NCI-H774 (cell line): ENCODE measurements at places on chromosomes 13 and 19.

- no peak for DNase-seq
Measured at GRCh38 chr13:32125751-32126150, 94.2 kb downstream of the FRY start.

GRCh38 chr19:9627856-9628255, 6.8 kb upstream of the ZNF561 start:
- DNase-seq = no peak

GRCh38 chr19:46821512-46822409, 28.9 kb downstream of the AP2S1 start:
- no peak for DNase-seq

DNA sequence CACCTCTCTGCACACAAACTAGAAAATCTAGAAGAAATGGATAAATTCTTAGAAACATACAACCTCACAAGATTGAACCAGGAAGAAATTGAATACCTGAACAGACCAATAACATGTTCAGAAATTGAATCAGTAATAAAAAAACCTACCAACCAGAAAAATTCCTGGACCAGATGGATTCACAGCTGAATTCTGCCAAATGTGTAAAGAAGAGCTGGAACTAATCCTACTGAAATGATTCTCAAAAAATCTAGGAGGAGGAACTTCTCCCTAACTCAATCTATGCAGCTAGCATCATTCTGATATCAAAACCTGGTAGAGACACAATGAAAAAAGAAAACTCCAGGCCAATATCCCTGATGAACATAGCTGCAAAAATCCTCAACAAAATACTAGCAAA, 166.7 kb downstream of the RGCC start:
- no peak for DNase-seq

- DNase-seq = no peak
Measured at GRCh38 chr19:19447536-19448237, 42.2 kb downstream of the GATAD2A start.

DNA sequence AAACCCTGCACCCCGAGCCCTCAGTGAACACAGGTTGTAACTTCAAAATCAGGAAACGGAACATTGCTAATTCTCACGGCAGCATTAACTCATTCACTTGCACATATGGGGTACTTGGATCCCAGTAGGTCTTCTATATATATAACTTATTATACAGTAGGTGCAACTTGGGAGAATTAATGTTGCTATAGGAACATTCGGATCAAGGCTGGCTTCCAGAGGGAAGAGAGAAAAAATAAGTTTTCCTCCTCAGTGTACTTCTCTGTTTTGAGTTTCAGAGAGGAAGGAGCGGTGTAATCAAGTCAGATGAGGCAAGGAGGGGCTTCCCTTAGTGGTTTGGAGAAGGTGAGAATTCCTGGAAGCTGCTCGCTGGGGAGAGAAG, 90.9 kb upstream of the ZNF507 start:
- no peak for DNase-seq

- no peak for DNase-seq
Measured at GRCh38 chr13:91574766-91575165, 176.3 kb downstream of the GPC5 start.

DNA sequence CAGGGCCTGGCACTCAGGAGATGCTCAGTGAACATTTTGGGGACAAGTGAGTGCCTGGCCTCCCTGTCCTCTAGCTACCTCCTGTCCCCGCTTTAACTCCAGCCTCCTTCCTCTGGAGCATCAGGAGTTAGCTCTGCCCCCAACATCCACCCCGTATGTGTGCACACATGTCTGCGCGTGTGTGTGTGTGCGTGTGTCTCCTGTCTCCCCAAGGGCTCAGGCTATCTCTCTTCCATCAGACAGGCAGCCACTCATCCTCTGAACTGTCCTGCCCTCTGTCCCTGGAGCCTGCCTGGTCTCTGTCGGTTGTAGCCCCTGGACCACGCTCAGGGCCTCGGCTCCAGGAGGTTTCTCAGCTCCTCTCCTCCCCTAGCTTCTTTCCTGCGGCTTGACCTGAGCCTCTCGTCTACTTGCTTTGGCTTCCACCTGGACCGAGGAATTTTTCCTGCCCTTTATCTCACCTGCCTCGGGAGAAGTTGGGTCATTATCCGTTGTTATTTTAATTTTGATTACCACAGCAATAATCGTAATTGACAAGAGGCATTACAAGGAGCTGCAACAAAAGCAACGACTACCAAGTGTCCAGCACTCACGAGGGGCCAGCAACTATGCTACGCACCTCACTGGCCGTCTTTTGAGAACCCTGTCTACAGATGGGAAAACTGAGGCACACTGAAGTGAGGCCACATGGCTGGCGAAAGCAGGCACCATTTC, 32.0 kb upstream of the ASF1B start:
- no peak for DNase-seq

GRCh38 chr13:80408270-80408669, 67.3 kb upstream of the SPRY2 start:
- DNase-seq = no peak

- DNase-seq = no peak
Measured at GRCh38 chr19:49425922-49426592, 869 bp downstream of the GFY start.

DNA sequence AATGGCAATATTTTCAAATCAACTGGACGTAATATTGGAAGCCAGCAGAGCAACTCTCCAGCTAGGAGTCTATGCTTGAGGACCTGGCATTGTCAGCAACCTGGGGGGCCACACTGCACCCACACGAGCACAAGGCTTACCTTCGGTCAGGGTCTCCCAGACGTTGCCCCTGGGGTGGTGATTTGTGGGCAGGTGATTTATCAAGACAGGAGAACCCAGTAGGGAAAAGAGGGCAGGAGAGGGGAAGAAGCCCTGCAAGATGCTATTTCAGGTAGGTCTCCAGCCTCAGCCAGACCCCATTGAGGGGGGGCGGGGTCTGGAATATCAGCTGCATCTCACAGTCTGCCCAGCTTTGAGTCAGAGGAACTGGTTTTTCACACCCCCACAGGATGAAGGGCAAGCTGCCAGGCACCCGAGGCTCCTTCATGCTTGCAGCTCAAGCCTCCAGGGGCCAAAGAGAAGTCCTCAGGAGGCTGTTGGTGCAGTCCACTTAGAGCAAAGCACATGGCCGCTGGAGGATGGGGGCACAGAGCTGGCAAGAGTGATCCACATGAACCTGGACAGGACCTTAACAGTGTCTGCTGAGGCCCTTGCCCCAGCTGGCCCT, 80.9 kb upstream of the UQCRFS1 start:
- no peak for DNase-seq

GRCh38 chr19:58569943-58570670, 3.0 kb downstream of the MZF1 start:
- no peak for DNase-seq

DNA sequence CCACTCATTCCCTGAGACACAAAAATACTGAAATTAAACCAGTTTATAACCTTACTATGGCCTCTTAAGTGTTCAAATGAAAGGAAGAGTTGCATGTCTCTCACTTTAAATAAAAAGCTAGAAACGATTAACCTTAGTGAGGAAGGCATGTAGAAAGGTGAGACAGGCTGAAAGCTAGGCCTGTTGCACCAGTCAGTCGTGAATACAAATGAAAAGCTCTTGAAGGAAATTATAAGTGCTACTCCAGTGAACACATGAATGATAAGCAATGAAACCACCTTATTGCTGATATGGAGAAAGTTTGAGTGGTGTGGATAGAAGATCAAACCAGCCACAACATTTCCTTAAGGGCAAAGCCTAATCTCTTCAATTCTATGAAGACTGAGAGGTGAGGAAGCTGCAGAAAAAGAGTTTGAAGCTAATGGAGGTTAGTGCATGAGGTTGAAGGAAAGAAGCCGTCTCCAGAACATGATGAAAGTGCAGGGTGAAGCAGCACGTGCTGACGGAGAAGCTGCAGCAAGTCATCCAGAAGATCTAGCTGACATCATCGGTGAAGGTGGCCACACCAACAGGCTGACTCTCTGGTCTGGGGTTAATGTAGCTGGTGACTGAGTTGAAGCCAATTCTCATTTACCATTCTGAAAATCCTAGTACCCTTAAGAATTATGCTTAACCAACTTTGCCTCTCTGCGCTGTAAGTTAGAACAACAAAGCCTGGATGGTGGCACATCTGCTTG, 94.5 kb upstream of the TEX29 start:
- DNase-seq = no peak

DNA sequence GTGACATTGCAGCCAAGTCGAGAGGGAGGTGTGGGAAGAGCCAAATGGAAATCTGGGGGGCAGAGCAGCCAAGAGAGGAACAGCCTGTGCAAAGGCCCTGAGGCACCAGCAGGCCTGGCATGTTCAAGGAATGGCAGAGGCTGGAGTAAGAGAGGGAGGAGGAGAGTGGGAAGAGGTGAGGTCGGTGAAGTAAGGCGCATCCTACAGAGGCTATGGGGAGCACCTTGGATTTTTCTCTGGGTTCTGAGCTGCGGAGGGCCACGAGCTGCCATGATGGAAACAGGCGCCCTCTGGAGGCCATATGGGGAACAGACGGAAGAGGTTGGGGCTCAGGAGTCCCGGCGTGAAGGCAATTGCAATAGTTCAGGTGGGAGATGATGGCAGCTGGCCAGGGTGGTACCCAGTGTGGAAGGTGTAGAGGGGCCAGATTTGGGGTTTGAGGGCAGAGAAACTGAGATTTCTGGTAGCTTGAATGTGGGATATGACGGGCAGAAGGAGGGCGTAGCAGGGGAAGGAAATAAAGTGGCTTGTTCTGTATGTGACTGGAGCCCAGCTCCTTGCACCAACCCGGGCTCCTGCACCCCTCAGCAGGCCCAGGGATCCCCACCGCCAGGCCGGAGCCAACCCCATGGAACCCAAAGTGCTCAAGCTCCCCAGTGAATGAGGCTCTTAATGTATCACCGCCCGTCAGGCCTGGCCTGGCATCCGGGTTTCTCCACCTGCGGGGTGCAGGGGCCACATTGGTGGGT, 20.5 kb upstream of the STRN4 start:
- peak; percentile 18 for DNase-seq

- DNase-seq = peak; percentile 52
Measured at GRCh38 chr19:48203222-48203793, 32.8 kb downstream of the ZSWIM9 start.

- no peak for DNase-seq
Measured at GRCh38 chr13:113320226-113320875, 23.3 kb downstream of the LAMP1 start.

GRCh38 chr13:107866032-107866940, 349.1 kb downstream of the LIG4 start:
- peak; percentile 84 for DNase-seq

- no peak for DNase-seq
Measured at GRCh38 chr19:53101518-53101917, 1.7 kb downstream of the ZNF160 start.

DNA sequence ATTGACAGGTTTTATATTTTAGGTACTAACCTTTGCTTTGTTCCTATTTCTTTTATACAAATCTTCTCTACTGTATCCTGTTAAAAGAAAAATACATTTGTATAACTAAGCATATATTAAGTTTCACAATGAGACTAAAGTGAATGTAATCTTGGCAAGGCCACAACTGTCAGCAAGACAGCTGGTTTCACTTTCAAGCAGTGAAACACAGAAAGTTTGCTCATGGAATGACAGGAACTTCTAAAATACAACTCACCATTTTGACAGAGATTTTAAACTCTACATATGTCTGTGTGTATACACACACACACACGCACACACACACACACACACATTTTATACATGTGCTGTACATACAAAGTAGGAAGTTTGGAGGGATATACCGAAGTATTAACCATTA, 53.3 kb downstream of the PARP4 start:
- DNase-seq = no peak

DNA sequence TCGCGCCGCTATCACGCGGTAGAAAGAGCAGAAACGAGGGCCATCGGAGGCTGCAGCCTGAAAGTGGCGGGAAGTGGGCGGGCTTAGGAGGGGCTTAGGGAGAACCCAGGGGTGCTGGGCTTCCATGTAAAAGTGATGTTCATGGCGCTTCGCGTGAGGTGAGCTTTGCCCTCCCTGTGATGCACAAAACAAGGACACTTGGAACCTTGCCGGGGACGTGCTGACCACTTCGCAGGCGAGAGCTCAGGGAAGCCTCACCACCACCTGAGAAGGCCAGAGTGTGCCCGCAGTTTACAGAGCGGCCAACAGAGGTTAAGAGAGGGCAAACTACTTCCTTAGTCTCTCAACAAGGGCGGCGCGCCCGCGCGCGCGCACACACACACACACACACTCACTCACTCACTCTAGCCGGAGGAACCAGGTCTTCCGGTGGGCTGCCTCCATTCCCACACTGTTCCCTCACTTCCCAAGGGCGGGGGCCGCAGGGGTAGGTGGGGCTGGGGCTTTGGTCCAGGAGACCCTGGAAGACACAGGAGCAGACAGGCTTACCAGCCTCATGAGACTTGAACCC, 651 bp downstream of the GAPDHS start:
- DNase-seq = peak; percentile 1

DNA sequence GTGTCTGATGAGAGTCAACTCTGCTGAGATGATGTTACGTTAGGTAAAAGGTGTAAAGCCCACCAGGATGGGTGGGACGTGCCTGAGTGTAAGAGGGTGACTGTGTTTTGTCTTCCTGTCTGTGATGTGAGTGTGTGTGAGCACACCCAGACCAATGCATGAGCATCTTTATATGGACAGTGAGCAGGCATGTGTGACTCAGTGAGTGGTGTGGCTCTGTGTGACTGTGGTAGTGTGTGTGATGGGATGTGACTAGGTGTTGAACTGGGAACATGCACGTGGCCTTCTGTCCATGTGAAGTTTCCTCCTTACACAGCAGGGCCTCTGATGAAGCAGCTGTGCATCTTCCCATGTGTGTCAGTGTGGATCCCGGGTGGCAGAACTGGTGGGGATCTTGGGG, 17.8 kb upstream of the LGALS16 start:
- no peak for DNase-seq

DNA sequence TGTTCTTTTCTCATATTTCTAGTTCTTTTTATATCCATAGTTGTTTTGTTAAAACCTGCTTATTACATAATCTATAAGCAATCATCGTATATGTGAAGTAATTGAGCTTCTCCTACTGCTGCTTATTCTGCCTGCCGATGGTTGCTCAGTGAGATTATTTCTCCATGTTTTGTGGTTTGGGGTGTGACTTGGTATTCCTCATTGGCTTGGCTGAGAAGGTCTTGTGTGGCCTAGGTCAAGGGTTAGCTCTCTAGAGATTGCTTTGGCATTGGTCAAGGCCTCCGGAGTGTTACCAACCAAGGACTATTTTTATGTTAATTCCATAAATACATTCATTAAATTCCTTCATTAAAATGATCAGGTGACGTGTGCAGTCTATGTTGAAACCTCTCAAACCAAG, 302.8 kb downstream of the MYO16 start:
- DNase-seq = no peak

- no peak for DNase-seq
Measured at GRCh38 chr13:39410096-39410901, 192.7 kb downstream of the LHFPL6 start.

GRCh38 chr13:45752510-45752909, 50.4 kb downstream of the CBY2 start:
- DNase-seq = no peak

GRCh38 chr19:2034729-2035589, 16.1 kb downstream of the MKNK2 start:
- DNase-seq = peak; percentile 54

DNA sequence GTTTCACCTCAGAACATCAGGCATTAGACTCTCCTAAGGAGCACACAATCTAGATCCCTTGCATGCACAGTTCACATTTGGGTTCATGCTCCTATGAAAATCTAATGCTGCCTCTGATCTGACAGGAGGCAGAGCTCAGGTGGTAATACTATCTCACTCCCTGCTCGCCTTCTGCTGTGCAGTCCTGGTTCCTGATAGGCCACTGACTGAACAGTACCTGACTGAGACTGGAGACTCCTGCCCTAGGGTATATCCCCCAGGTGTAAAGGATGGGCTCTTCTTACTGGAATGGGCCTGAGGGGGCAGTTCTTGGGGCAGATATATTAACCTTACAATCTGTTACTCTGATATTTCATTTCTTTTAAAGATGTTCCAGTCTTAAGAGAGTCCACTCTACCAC, 6.3 kb downstream of the OBI1 start:
- no peak for DNase-seq
